C1 segment of cervical spinal cord (tissue), 14 donors: ENCODE measurements at places on chromosomes 3 and 15.

DNA sequence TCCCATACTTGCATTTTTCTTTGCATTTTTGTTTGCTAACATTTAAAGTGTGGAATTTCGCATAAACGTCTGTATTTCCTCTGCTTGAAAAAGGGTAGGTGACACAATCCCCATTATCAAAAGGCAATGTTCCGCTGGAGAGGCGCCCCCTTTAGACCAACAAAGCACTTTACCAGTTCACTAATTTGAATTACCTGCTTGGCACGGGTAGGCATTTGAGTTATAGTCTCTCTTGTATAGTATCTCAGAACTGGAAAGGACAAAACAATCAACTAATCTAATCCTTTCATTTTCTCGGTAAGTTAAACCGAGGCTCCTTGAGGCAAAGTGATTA lies 775 bp upstream of the CCDC39 start:
- DNase-seq = peak; percentile 25

DNA sequence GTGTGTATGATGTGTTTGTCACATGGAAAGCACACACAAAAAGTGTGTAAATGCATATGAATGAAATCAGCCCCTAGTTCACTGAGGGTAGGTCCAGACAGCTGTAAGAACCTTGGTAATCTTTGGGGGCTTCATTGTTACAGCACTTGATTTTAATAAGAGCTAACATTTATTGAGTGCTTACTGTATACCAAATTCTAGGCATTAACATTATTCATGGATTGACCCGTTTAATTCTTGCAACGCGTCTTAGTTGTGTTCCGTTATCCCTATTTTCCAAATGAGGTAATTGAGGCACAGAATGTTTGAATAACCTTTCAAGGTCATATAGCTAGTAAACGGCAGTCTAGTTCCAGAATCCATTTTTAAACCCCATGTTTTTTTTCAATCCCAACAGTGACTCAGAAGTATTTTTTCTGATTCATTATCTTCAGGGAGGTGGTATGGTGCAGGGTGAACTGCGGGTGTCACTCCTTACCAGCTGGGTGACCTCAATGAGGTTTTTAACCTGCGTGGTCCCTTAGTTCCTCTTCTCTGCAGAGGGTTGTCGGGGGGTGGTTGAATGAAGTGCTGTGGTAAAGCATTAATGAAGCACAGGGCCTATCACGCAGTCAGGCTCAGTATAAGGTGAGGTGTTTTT lies 14.2 kb downstream of the RAB8B start:
- no peak for DNase-seq

GRCh38 chr15:98548139-98548971 lies 100.0 kb upstream of the IGF1R start:
- peak; percentile 59 for DNase-seq

- no peak for DNase-seq
Observed at GRCh38 chr3:13768453-13768852, 111.4 kb downstream of the WNT7A start.

- no peak for DNase-seq
Observed at GRCh38 chr15:50786871-50787270, 21.4 kb upstream of the SPPL2A start.

DNA sequence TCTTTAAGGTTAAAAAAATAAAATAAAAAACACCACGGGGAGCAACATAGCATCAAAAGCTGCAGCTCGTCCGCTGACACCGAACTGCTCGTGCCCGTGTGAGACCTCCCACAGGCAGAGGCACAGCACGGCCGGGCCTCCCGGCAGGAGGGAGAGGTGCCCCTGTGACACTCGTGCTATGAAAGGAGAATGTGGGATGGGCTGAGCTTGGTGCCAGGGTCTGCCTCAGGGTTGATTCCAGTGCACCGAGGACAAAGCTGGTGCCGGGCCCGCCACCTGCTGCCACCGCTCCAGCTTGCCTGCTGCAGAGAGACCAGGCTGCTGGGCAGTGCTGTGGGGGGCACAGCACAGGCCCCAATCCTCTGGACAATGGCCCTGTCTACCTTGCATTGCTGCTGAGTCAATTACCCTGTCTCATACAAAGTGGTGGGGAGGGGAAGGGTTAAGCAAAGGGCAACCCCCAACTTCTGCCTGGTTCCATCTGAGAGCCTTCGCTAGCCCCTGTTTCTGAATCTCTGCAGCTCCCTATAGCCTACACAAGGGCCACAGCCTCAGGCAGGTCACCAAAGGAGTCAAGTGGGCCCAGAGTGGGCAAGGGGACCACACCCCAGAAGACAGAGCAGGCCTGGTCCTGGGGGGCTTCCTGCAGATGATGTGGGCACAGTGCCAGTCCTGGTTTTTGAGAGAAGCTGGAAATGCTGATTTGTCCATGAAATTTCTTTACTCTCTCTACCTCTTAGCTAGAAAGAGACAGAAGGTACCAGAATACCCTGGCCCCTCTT lies 74.0 kb upstream of the SNRPA1 start:
- no peak for DNase-seq

GRCh38 chr3:69772152-69772867 lies 33.0 kb downstream of the MITF start:
- no peak for DNase-seq

- DNase-seq = no peak
Observed at GRCh38 chr15:66819084-66819483, 117.0 kb downstream of the SMAD6 start.

DNA sequence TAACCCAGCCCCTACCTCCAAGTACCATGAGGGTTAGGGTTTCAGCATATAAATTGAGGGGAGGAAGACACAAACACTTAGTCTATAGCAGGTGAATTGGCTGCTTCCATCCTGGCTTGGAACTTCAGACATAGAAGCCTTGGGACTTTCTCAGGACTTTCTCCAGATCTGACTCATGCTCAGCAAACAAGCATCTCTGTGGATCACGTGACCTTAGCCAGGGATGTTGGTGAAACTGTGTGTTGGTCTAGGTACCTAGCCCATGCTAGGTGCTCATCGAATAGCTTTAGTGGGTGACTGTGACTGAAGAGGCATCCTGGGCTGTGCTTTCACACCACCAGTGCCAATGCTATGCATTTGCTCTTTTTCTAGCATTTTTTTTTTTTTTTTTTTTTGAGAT lies 58.9 kb downstream of the CD47 start:
- DNase-seq = no peak
